ENCODE measurements at places on chromosomes 13 and 19.

DNA sequence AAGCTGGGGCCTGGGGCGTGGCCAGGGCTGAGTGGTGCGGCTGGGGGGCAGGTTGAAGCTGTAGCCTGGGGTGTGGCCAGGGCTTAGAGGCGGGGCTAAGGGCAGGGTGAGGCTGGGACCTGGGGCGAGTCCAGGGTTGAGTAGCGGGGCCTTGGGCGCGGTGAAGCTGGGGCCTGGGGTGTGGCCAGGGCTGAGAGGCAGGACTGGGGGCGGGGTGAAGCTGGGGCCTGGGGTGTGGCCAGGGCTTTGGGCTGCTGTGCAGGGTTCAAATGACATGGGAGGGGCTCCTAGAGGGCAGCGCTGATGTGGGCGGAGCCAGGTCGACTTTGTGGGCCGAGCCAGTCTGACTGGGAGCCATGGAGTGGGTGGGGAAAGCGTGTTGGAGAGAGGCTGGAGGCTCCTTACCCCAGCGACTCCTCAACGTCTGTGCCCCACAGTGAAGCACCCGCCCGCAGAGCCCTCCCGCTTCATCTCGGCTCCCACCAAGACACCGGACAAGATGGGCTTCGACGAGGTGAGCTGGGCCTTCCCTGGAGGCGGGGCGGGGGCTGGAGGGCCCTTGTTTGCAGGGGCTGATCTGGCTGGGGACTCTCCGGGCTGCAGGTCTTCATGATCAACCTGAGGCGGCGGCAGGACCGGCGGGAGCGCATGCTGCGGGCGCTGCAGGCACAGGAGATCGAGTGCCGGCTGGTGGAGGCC lies 21.5 kb downstream of the COLGALT1 start:
- no peak for DNase-seq

DNA sequence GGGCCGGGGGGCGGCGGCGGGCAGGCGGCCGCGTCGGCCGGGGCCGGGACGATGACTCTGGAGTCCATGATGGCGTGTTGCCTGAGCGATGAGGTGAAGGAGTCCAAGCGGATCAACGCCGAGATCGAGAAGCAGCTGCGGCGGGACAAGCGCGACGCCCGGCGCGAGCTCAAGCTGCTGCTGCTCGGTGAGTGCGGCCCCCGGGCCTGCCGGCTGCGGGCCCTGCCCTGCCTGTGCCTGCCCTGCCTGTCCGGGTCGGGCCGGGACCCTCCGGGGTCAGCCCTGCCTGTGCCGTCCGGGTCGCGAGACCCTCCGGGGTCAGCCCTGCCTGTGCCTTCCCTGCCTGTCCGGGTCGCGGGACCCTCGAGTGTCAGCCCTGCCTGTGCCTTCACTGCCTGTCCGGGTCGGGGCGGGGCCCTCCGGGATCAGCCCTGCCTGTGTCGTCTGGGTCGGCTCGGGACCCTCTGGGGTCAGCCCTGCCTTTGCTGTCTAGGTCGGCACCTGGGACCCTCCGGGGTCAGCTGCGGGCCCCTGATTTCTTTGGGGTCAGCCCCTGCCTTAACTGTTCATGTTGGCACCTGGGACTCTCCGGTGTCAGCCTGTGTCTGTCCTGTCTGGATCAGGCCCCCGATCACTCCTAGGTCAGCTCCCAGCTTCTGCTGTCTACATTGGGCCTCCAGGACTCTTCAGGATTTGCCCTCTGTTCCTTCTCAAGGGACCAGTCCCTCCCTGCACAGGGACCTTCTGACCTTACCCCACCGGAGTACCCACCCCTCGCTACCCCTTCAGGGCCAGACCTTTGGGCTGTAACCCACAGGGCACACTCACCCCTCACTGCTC lies 659 bp downstream of the GNA11 start:
- no peak for DNase-seq

DNA sequence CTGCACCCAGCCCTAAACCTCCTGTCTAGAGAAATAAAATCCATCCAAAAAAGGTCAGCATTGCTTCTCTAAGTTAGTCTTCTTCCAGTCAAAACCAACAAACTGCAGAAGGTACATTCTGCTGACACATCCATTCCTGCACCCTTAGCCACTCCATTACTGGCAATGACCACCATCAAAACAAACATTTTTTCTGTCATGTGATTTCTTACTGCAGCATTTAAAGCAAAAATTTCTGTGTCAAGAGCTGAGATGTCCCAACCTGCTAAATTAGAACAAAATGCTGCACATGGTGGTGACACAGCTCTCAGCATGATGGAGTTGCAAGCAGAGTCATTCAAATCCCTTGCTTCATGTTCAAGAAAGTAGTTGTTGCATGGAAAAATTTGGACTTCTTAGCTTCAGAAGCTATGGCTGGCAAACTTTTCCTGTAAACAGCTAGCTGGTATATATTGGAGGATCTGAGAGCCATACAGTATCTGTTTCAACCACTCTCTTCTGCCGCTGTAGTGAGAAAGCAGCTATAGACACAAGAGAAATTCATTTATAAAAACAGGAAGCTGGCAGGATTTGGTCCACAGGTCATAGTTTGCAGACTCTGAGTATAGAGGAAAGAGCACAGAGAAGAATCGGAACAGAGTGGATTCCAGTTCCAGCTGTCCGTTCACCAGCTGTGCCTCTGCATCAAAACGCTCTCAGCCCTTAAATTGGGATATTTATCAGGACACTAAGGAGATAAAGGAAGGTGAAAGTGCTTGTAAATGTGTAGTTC lies 17.4 kb downstream of the RUBCNL start:
- no peak for DNase-seq

- no peak for DNase-seq
Measured at GRCh38 chr19:47232422-47233211, 1.6 kb upstream of the BBC3 start.

DNA sequence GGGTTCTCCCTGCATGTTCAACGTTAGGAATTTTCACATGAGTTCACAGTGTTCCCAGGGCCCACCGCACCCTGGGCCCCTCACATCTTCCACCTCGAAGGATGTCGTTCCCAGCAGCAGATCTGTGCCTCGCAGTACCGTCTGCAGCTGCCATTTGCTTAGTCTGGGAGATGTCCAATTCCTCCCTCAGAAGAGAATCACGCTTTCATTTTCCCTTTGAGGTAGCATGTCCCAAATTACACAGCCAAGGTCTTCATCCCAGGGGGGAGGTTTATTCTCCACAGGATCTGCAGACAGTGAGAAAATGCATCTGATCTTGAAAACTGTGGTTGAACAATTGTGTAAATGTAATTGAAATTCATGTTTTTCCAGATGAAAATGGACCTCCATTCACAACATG lies 150.2 kb downstream of the DCT start:
- DNase-seq, result no peak

- DNase-seq, result no peak
Measured at GRCh38 chr19:35208121-35208520, 20.4 kb downstream of the FAM187B start.

- no peak for DNase-seq
Measured at GRCh38 chr13:50126263-50126992, 111.2 kb downstream of the KCNRG start.

- DNase-seq, result no peak
Measured at GRCh38 chr19:55304980-55305379, 20.2 kb downstream of the TMEM150B start.

DNA sequence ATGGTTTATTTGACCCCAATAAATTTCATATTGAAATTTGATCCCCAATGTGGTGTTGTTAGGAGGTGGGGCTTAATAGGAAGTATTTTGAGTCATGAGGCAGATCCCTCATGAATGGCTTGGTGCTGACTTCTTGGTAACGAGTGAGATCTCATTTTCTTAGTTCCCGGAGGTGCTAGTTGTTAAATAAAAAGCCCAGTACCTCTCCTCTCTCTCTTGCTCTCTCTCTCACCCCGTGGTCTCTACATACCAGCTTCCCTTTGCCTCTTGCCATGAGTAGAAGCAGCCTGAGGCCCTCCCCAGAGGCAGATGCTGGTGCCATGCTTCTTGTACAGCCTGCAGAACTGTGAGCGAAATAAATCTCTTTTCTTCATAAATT lies 39.4 kb upstream of the KATNAL1 start:
- no peak for DNase-seq

DNA sequence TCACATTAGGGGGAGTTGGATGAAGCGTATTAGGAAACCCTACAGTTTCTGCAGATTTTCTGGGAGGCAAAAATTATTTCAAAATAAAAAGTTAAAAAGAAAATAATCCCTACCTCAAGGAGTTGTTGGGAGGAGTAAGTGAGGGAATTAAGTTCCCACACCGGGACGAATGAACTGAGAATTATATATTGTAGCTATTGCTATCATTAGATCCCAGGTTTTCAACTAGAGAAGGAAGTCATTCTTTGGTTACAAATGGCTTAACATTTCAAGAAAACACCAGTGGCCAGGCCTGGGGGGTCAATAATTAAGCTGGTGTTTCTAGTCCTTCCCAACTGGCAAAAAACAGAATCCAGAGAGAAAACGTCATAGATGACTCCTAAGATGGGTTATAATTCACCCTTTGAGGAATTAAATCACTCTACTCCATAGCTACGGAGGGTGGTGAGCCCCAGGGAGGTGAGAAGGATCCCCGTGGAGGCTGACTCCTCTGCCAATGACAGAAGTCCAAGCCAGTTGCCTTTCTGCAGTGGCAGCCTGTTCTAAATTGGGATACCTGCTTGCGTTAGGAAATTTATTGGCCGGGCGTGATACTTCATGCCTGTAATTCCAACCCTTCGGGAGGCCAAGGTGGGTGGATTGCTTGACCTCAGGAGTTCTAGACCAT lies 1.2 kb upstream of the MYDGF start:
- no peak for DNase-seq

DNA sequence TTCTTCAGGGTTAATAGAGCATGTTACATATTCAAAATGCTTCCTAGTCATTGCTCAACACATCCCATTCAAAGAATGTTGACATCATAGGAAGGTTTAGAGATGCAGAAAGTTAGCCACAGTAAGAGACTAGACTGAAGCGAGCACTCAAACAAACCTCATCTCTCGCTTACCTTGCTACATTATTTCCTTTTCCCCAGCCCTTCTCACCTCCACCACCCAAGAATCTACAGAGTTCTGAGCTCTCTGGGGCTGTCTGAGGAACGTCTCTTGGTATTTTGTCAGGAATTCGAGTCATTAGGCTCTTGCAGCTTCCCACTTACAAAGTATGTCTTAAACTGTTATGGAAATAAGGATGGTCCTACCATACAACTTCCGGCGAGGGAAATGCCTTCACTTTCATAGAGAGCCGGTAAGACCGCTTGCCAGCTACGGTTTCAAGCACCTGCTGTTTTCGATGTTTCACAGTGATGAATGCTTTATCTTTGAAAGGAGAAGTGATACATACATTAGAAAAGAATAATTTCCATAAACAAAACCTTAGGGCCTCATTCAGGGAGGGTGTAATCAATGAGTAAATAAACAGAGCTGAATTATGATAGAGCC lies 65.1 kb downstream of the FLT1 start:
- DNase-seq, result no peak

DNA sequence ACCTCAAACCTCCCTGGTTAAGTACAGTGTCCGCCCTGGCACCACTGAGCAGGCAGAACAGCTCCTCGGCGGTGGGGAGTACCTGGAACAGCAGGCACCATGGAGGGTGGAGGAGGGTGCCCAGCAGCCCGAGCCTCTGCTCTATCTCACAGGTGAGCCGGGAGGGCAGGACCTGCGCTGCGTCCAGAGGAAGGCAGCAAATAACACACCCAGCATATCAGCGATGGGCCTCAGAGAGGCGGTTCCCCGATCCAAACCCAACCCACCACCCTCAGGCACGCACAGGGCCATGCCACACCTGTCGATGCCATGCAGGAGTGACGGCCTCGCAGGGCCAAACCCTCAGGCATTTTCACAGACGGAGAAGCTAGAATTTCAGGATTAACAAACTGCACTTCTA lies 11.8 kb downstream of the PEPD start:
- no peak for DNase-seq

- DNase-seq, result no peak
Measured at GRCh38 chr13:108407495-108407894, 138.0 kb downstream of the TNFSF13B start.

DNA sequence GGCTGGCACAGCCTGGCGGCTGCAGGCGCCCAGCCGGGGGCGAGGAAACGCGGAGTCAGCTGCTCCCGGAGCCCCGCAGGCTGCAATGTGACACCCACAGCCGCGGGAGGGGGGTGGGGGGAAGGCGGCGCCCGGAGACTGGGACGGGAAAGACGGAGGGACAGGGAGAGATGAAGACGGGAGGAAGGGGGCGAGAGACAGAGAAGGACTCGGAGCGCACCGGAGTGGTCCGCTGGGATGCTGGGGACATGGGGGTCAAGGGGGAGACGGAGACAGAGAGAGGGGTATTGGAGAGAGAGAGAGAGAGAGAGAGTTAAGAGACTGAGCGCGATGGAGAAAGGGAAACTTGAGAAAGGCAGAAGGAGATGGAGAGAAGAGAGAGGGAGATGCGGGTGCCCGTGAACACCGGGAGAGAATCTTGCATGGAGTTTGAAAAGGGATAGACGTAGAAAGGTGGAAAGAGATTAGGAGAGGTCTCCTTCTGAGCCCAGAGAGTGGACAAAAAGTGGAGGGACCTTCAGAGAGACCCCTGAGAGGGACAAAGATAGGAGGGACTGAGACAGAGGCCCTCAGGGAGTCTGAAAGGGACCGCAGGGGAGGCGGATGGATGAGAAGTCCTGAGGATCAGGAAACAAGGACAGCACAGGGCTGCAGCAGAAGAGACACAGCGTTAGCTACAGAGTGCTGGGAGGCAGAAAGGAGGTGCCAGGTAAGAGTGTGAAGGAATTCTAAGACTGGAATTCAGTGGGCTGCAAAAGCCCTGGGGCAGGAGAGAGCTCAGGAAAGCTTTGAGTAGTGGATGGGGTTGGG lies 1.0 kb downstream of the SCN1B start:
- DNase-seq, result no peak

Data from stimulated activated CD4-positive, alpha-beta T cell treated with anti-CD3 and anti-CD28 coated beads, TNF-alpha, amount 100 ng/mL, for 4 hours (primary cell).